ENCODE measurements at places on chromosomes 12 and 14.

- no peak for DNase-seq
These were observed 27.5 kb downstream of the RHOJ start for GRCh38 chr14:63231766-63232165.

- DNase-seq, result no peak
These were observed 175.9 kb downstream of the MON2 start for GRCh38 chr12:62642486-62642885.

- no peak for DNase-seq
These were observed 134.2 kb downstream of the RPS29 start for GRCh38 chr14:49451938-49452337.

DNA sequence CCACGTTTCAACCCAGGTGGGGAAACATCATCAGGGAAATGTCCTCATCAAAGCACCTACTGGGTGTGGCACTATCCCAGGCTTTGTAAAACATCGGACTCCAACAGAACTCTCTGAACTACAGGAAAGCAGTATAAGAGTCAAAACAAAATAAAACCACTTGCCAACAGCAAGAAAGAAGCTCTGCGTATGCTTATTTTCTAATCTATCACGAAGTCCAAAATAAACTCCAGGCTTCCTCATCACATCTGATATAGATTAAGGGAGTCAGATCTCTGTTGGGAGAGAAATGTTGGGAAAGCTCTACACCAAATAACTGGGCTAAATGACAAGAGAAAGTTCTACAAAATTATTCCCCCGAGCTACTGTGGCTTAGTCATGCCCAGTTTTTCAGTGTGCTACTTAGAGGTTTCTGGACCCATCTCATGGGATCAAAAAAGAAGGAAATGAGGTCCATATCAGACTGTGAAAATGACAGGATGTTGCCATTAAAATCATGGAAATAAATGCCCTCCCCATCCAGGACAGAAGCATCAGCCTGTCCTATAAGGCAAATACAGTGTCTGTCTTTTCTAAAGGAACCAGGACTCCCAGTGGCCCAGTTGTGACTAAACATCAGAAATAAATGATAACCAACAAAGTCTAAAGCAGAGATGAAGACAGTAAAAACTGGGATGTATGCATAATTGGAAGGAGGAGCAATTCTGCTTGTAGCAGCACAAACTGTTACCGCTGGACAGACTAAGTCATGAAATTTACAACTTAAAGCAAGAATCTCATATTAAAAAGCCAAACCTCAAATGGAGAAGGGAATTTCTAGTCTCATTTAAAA lies 149.5 kb downstream of the STXBP6 start:
- DNase-seq, result no peak

- DNase-seq, result no peak
These were observed 283.6 kb downstream of the CACNA1C start for GRCh38 chr12:2336409-2336829.

DNA sequence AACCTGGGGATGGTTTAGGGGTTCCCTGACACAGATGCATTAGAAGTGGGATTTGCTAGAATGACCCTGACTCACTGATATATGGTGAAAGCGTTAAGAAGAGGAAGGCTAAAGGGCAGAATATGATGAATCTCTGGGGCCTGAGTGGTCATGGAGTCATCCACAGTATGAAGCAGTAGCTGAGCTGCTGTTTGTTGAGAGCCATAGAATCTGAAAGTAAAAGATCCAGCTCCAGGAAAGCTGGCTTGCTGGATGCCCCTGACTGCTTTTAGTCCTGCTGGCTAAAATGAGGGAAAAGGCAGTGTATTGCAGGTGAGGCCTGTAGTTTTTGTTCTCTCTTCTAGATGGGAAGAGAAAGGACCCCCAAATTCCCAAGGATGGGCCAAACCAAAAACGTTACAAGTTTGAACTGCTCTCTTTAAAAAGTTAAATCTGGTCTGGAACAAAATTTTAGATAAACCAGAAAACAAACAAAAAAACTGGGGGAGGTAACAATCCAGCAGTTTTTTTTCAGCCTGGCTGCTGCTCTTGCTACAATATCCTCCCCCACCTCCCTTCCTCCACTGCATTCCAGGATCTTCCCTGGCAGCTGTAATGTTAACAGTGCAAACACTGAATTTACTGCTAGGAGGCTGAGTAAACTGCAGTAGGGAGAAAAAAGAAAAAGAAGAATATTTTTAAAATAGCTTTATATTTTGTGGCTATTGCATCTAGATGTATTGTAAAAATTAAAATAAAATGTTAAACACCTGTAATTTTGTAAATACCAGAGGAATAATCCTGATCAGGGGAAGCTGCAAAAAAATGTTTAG lies 16.5 kb downstream of the SEL1L start:
- DNase-seq, result no peak
